Liver (tissue), 10 donors: ENCODE measurements at places on chromosomes 5 and 9. TPM values are rescaled to one million over a fixed set of nuclear protein-coding genes. Genes with fewer than 3 reads are reported as not detected.

Gene TMEM267
- total RNA-seq = 4.4 TPM

Gene OLFM1
- total RNA-seq = 5.2 TPM

Gene PCDHA10
- under 0.01 TPM for total RNA-seq

Gene COX7C
- total RNA-seq = 160 TPM

Gene TMEM232
- 2.5 TPM for total RNA-seq

Gene TAF11L5
- total RNA-seq = not detected

Gene LHX2
- 2.0 TPM for total RNA-seq

GRCh38 chr5:39160576-39161213, 58.7 kb downstream of the FYB1 start:
- no peaks in the 10 kb centered on the region for H3K27me3 ChIP-seq
- H3K4me1 ChIP-seq = peaks cover 1% of the 10 kb centered on the region
- H3K27ac ChIP-seq = no peak overlapping the region

GRCh38 chr9:135951889-135952663, 9.1 kb downstream of the UBAC1 start:
- H3K27me3 ChIP-seq = no peaks in the 10 kb centered on the region
- H3K4me3 ChIP-seq = no peak overlapping the region
- peak; percentile 88 for DNase-seq
- no peak overlapping the region for H3K27ac ChIP-seq
- H3K4me1 ChIP-seq = peaks cover 5% of the 10 kb centered on the region
- H3K36me3 ChIP-seq = peaks cover 20% of the 10 kb centered on the region

DNA sequence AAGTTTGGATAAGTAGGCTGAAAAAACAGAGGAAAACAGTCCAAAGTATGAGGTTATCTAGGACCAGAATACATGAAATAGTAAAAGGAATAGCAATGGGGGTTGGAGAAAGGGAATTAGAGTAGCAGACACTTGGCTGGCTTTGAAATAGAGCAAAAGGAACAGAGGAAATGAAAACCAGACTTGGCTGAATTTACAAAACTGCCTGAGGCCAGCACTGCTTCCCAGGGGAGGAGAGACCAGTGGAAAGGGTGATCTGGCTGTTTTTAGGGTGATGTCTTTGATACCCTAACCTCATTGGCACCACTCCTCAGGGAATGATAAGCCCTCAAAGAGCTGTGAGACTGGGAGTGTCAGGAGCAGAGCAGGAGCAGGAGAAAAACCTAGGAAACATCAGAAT, 413.4 kb upstream of the SLC30A5 start:
- no peaks in the 10 kb centered on the region for H3K27me3 ChIP-seq
- H3K4me1 ChIP-seq = peaks cover 22% of the 10 kb centered on the region
- no peaks in the 10 kb centered on the region for H3K36me3 ChIP-seq
- H3K27ac ChIP-seq = no peak overlapping the region
- no peak for DNase-seq

DNA sequence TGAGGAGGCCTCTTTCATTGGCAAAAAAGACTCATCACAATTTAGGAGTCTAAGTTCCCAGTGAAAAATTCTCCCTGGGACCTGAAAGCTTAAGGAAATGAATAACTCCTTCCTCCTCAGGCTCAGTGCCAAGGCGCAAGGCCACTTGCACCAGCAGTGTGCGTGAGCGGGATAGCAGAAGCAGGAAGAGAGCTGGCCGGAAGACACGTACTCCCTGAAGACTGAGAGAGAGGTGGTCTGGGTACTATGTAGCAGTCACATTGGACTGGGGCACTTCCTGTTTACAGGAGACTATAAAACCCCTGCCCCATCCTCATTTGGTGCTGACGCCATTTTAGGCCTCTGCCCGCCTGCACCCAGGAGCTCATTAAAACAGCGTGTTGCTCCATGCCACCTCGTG, 66.3 kb upstream of the IL33 start:
- H3K27ac ChIP-seq = no peak overlapping the region
- DNase-seq = no peak
- H3K4me3 ChIP-seq = no peak overlapping the region
- no peaks in the 10 kb centered on the region for H3K36me3 ChIP-seq

GRCh38 chr5:169810524-169810923, 169.8 kb downstream of the INSYN2B start:
- H3K27me3 ChIP-seq = no peaks in the 10 kb centered on the region
- H3K4me1 ChIP-seq = no peaks in the 10 kb centered on the region
- no peak for DNase-seq

DNA sequence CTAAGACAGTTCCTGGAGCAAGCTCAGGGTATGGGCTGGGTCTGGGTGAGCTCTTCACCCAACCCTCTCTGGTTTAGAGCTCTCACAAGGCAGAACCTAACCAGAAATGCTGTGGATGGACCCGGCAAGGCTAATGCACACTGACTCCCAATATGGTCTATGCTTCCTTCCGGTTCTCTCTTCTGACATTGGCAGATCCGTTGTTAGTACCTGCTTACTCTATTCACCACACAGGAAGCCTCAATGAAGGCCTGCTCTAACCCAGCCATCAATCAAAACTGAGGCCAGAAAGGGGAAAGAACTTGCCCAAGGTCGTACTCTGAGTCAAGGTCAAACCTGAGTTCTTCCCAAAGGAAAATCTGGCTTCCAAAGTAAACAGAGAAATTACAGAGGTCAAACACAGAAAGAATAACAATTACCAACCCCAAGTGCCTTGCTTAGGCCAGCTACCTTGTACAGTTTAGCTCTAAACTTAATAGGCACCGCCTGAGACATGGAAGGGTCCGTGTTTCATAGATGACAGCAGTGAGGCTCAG, 46.0 kb upstream of the AKNA start:
- H3K4me3 ChIP-seq = no peak overlapping the region
- H3K4me1 ChIP-seq = no peaks in the 10 kb centered on the region
- no peaks in the 10 kb centered on the region for H3K27me3 ChIP-seq
- no peaks in the 10 kb centered on the region for H3K36me3 ChIP-seq

DNA sequence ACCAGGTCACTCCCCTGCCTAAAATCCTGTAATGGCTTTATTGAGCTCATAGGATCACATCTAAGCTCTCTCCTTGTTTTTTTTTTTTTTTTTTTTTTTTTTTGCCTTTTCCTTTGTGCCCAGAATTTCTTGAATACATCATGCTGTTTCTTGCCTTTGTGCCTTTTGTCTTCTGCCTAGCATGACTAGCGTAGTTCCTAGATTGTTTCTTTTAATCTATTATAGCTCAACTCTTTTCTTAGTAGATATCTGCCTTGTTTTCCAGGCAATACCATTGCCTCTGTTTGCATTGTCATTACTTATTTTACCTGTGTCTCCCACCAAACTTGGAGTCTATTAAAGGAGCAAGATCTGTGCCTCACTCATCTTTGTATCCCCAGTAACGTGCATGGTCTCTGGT, 106.1 kb upstream of the C9orf72 start:
- H3K4me1 ChIP-seq = no peaks in the 10 kb centered on the region
- no peaks in the 10 kb centered on the region for H3K36me3 ChIP-seq
- no peak overlapping the region for H3K4me3 ChIP-seq
- H3K27ac ChIP-seq = no peak overlapping the region

DNA sequence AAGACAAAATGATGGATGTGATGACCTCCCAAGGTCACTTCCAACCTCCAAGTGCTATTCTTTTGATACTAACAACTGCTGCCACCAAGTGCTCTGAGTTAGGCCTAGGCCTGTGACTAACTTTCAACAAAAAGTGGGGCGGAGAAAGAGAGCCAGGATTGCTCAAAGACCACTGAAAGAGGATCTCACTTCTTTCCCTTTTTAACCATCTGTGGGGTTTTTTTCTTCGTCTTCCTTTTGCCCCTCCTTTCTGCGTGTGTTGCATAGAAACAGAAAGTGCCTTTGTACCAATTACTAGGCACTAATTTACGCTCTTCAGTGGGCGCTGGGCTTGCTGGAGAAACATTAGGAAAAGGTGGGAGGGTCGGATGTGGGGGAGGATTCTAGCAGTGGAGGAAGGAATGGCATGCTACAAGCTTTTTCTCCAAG, 8.0 kb downstream of the KLF9 start:
- peaks cover 57% of the 10 kb centered on the region for H3K4me1 ChIP-seq
- DNase-seq = no peak
- H3K4me3 ChIP-seq = no peak overlapping the region
- peak overlapping the region; percentile 0 for H3K27ac ChIP-seq
- no peaks in the 10 kb centered on the region for H3K27me3 ChIP-seq

- H3K4me1 ChIP-seq = no peaks in the 10 kb centered on the region
- DNase-seq = no peak
These were observed 1014.1 kb downstream of the PTPRD start for GRCh38 chr9:9598723-9599122.

- H3K4me1 ChIP-seq = no peaks in the 10 kb centered on the region
- H3K27me3 ChIP-seq = no peaks in the 10 kb centered on the region
- H3K4me3 ChIP-seq = no peak overlapping the region
- no peak for DNase-seq
- H3K36me3 ChIP-seq = no peaks in the 10 kb centered on the region
These were observed 68.2 kb downstream of the KCNT1 start for GRCh38 chr9:135770203-135770535.

GRCh38 chr5:127223256-127223974, 67.2 kb upstream of the MEGF10 start:
- H3K27me3 ChIP-seq = no peaks in the 10 kb centered on the region
- DNase-seq = no peak
- H3K4me3 ChIP-seq = no peak overlapping the region
- H3K36me3 ChIP-seq = no peaks in the 10 kb centered on the region
- no peaks in the 10 kb centered on the region for H3K4me1 ChIP-seq

GRCh38 chr9:38687389-38687842, 32.5 kb downstream of the FAM240B start:
- H3K27me3 ChIP-seq = no peaks in the 10 kb centered on the region
- no peak for DNase-seq
- peak overlapping the region; percentile 28 for H3K4me3 ChIP-seq
- H3K4me1 ChIP-seq = no peaks in the 10 kb centered on the region

DNA sequence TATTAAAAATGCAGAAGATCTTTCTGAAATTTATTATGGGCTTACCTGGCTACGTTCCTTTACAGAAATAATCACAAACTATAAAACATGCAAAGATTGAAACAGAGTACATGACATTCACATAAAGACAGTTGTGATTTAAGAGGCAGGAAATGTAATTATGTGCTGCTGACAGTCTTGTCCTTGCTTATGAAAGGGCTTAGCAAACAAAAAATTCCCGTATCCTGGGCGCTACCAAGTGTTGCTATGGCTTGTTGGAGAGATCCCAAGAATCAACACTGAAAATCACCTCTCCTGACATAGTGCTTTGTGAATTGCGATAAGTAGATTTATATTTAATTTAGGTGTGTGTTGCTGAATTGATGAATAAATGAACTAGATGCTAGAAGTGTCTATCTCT, 352.5 kb upstream of the C9orf72 start:
- H3K4me1 ChIP-seq = no peaks in the 10 kb centered on the region
- no peak overlapping the region for H3K4me3 ChIP-seq
- no peak overlapping the region for H3K27ac ChIP-seq
- no peaks in the 10 kb centered on the region for H3K36me3 ChIP-seq
- H3K27me3 ChIP-seq = no peaks in the 10 kb centered on the region
- no peak for DNase-seq

- H3K4me3 ChIP-seq = no peak overlapping the region
- no peak for DNase-seq
- H3K4me1 ChIP-seq = no peaks in the 10 kb centered on the region
- no peak overlapping the region for H3K27ac ChIP-seq
- H3K36me3 ChIP-seq = no peaks in the 10 kb centered on the region
These were observed 68.5 kb downstream of the SLC24A2 start for GRCh38 chr9:19720377-19720776.

GRCh38 chr5:124718380-124718789, 28.1 kb downstream of the ZNF608 start:
- H3K4me3 ChIP-seq = no peak overlapping the region
- no peak overlapping the region for H3K27ac ChIP-seq
- H3K27me3 ChIP-seq = no peaks in the 10 kb centered on the region
- DNase-seq = no peak
- no peaks in the 10 kb centered on the region for H3K36me3 ChIP-seq

- no peak overlapping the region for H3K27ac ChIP-seq
- no peaks in the 10 kb centered on the region for H3K27me3 ChIP-seq
- H3K4me1 ChIP-seq = no peaks in the 10 kb centered on the region
These were observed 329.5 kb downstream of the BNC2 start for GRCh38 chr9:16540743-16541613.

DNA sequence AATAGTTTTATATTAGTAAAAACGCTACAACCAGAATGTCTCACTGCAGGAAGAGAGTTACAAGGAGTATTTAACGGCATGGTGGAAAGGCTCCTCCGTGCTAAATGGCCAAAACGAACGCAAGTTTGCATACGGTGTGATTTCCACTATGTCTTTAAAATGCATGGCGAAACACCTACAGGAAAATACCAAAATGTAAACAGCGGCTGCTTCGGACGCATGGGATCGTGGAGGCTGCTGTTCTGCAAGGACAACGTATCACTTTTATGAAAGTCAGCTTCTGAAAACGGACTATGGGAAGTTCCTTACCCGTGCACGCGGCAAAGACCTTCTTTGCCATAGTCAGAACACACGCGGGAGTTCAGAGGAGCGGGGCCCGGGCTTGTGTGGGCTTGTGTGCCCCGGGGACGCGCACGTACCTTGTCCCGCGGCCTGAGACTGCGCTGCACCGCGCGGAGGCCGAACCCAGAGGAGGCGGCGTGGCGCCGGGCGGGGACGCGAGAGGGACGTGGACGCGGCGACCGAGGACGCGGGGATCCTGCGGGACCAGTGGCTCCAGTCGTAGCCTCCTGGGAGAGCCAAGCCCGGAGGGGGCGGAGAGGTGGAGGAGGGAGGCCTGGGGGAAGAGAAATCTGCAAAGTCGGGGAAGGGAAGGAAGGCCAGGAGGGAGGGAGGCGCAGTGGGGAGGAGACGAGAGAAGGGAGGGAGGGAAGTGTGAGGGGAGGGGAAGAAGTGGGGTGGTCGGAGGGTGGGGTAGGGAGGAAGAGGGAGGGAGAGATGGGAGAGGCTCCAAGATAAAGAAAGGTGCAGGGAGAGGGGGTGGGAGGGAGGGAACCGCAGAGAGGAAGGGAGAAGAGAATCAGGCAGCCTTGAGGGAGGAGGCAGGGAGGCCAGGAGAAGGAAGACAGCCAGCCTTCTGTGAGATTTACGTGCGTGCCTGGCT, at the start of gene CMBL:
Gene CMBL (minus strand): TSS at position 697 of the 943 bp plus-strand sequence. CDS start 17,140 bp downstream, outside the sequence.
- H3K36me3 ChIP-seq = no peaks in the 10 kb centered on the region
- no peaks in the 10 kb centered on the region for H3K27me3 ChIP-seq
- peak within 1 kb of the TSS; percentile 69 for H3K27ac ChIP-seq
- peak; percentile 58 for DNase-seq
- H3K4me3 ChIP-seq = peak within 1 kb of the TSS; percentile 79
